GM19239 (cell line): ENCODE measurements at places on chromosomes 5 and 9.

DNA sequence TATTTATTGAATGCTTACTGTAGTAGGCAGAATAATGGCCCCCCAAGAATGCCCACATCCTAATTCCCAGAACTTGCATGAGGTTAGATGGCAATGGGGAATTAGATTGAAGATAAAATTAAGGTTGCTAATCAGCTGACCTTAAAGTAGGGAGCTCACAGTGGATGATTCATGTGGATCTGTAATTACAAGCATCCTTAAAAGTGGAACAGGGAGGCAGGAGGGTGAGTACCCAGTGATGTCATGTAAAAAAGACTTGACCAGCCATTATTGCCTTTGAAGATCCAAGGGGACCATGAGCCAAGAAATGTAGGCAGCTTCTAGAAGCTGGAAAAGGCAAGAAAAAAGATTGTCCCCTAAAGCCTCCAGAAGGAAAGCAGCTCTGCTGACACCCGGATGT is 71.4 kb downstream of the GABBR2 start:
- no peak for DNase-seq

- no peak for DNase-seq
These were observed 938 bp downstream of the LPAR1 start for GRCh38 chr9:111037356-111037707.

DNA sequence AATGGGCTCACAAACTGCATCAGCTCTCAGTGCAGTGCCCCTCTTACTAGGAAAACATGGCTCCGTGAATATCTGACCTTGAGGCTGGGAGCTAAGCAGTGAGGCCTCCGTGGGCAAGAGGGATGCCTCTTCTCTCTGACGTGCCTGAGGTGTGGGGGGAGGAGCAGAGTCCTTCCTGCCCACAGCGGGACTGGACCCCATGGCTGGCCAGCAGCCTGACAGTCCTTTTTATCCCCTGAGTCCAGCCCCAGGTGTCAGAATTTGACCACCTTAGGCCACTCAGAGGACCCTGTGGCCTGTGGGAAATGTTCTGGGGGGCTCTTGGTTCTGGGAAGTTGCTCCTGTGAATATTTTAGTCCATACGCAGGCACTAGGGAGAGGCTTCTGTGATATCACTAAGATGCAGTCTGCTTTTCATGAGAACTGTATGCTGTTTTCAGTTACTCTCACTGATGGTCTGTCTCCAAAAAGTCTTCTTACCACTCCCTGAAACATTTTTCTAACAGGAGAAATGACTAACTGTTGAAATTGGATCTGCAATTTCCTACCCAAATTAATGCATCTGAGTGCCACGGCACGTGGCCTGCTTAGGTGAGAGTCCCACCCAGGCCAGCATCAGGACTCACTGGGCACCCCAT is 23.4 kb downstream of the ANGPTL2 start:
- DNase-seq = no peak

- DNase-seq = no peak
These were observed 36.0 kb upstream of the CLPTM1L start for GRCh38 chr5:1380910-1381309.

DNA sequence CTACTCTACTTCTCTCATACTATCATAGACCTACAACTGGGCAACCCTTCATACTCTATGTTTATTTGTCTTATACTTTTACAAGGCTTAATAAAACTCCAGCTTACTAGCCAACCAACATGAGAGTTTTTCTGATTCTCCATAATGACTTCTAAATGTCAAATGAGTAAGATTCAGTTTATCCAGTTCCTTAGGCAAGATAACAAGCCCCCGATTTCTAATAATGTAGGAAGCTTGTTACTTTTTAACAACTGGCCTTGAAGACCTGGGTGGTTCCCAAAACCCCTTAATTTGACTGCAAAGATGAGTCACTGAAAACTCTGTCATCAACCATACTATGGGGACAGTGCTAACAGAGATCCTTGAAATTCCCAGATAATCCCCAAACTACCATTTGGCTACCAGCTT is 294.6 kb upstream of the ACTBL2 start:
- no peak for DNase-seq

DNA sequence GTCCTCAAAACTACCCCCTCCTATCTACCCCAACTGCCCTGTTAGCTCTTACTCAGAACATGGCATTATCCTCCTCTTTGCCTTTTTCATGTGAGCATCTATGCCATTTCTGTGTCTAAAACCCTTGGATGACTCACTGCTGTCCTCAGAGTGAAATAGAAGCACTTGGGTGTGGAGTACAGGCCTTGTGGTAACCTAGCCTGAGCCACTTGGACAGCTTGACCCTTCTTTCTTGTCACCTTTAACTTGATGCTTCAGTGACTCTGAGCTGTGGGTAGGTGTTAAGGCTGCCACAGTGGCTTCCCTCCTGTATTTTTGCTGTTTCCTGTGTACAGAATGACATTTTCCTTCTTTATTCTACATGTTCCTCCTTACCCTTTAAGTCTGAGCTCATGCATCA is 391.4 kb downstream of the SH3GL2 start:
- DNase-seq = no peak

- DNase-seq = no peak
These were observed 370.3 kb upstream of the IRX2 start for GRCh38 chr5:3121813-3122212.

DNA sequence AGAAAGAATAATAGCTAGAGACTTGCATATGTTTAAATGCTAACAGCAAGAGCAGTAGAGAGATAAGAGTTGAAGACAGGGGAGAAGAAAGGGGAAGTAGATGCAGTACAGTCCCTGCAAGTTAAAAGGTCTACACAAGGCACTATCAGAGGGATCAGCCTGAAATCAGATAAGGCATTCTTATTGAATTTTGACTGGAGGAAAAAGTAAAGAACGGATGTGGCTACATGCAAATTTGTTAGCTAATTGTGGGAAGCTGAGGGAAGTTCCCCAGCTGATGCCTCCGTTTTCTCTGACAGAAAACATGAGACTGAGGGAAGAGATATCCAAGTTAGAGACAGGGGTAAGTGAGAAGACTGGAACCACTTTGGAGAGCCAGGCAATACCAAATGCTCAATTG is 12.9 kb upstream of the RHOBTB3 start:
- DNase-seq = no peak

- no peak for DNase-seq
These were observed 328.0 kb downstream of the PDE4D start for GRCh38 chr5:59565551-59565950.

- no peak for DNase-seq
These were observed 595.4 kb upstream of the RIOK2 start for GRCh38 chr5:97778451-97778850.

- DNase-seq = no peak
These were observed 16.7 kb downstream of the GCNT1 start for GRCh38 chr9:76475686-76476085.

- DNase-seq = no peak
These were observed 11.3 kb upstream of the IGFBPL1 start for GRCh38 chr9:38435521-38435920.

DNA sequence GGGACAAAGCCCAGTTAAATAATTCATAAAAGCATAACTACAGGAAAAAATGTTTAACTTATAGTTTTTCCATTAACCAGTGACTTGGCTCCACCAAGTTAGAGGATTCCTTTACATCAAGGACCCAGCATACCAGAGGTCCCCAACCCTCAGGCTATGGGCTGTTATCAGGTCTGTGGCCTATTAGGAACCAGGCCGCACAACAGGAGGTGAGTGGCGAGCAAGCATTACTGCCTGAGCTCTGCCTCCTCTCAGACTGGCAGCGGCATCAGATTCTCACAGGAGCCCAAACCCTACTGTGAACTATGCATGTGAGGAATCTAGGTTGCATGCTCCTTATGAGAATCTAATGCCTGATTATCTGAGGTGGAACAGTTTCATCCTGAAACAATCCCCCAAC is 303.1 kb downstream of the ELAVL2 start:
- no peak for DNase-seq

- DNase-seq = no peak
These were observed 40.0 kb downstream of the ADAMTS19 start for GRCh38 chr5:129500101-129500500.

DNA sequence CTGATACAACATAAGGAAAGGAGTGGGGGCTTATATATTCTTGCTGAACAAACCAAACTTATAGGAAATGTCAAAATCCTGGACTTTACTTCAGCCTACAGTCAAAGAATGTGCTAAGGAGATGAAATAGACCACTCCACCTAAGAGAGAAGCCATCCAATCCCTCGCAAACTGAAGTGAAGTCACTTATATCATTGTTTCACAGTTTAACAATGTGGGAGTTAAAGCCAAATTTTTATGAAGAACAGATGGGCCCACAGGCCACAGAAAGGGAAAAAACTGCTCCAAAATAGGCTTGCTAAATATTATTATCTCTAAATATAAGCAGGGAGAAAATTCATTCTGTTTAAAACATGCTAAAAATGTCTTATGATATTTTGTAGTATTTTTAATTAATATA is 233.3 kb downstream of the GAS1 start:
- DNase-seq = no peak

DNA sequence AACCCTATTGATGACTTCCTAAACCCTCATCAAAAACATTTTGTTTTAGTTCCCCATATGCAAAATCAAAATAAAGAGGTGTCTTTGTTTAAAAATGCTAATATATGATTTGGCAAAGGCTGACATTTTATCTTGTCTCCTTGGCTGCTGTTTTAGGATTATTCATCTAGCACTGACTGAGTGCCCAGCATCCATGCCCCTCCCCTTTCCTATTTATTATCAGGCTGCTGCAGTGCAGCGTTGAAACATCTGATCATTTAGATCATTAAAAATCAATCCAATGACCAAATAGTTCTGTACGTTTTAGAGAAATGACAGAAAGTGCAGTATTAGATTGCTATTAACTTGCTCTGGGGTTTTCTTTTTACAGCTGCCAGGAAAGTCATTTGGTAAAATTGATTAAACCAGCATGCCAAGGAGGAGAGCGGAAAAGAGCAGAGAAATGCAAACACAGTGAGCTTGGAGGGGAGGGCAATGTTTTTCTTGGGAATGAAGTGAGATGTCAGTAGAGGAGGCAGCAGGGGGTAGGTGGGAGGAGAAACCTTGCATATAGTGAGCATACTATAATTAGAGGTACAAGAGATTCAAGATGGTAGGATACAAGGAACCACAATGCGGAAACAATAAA is 286.3 kb downstream of the PDE4D start:
- DNase-seq = no peak

- no peak for DNase-seq
These were observed 70.5 kb downstream of the PIK3R1 start for GRCh38 chr5:68285851-68286611.

DNA sequence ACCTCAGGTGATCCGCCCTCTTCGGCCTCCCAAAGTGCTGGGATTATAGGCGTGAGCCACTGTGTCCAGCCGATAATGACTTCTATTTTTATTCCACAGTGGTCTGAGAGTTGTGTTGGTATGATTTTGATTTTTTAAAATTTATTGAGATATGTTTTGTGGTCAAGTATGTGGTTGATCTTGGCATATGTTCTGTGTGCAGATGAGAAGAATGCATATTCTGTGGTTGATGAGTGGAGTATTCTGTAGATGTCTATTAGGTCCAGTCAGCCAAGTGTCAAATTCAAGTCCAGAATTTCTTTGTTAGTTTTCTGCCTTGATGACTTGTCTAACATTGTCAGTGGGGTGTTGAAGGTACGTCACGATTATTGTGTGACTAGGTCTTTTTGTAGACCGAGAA is 338.2 kb upstream of the TARS1 start:
- DNase-seq = no peak

GRCh38 chr5:430214-430925 is 12.6 kb upstream of the EXOC3 start:
- no peak for DNase-seq

DNA sequence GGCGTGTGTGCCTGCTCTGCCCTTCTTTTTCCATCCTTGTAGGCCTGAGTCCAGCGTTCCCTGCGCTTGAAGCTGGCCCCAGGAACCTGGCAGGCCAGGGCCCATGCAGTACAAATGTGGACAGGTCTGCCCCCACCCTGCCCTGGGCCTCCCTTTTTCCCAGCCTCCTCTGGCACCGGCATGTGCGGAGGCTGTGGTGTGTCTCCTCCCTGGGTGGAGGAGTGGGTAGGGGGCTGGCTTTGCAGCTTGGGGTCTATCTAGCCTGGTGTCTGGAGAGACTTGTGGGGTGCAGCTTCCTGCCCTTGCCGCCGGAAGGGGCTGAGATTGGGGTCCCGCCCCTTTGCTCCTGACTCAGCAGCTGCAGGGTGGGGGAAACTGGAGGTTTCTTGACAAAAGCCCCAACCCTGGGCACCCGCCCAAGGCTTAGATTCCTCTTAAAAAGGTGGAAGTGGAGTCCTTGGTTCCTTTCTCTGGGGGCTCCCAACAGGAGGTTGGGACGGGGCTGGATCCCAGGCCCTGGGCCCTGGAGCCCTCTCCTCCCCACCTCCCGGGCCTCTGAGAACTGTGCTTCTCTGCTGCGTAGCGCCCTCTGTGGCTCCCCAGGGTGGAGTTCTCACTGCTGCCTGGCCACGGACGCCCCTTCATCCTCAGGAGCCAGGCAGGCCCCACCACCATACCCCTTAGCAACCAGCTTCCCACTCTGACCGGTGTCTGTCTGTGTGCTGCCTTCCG is 18.0 kb downstream of the RXRA start:
- no peak for DNase-seq

DNA sequence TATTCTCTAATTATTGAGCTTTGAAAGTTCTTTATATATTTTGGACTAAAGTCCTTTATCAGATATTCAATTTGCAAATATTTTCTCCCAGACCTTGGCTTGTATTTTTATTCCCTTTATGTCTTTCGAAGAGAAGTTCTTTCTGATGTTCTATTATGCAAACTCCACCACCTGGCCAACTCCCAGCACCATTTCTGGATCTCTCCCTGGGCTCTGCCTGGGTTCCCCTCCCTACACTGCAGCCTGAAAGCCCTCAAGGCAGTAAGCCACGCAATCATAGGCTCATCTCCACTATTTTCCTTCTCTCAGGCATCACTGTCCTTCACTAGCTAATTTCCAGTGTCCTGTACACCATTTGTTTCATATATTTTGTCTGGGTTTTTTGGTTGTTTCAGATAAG is 76.1 kb downstream of the GRAMD2B start:
- DNase-seq = no peak

- peak; percentile 46 for DNase-seq
These were observed 519 bp downstream of the EXOC3 start for GRCh38 chr5:443239-444151.

- no peak for DNase-seq
These were observed 379.4 kb upstream of the SGCD start for GRCh38 chr5:155947394-155948062.

- peak; percentile 24 for DNase-seq
These were observed 8.7 kb upstream of the SLC2A8 start for GRCh38 chr9:127388037-127388855.

DNA sequence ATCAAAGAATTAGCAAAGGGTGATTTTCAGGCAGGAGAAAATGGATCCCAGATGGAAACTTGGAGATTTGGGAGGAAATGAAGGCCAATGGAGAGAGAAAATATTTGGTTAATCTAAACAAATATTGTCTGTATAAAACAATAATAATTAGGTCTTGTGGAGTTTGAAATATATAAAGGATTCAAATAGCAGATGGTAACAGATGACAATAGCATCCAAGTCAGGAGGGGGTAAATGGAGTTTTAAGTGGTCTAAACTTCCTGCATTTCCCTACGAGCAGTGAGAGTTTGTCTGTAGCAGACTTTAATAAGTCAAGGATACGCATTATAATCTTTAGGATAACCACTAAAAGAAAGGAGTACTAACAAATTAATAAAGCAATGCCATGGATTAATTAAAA is 49.0 kb upstream of the GGTA1 start:
- DNase-seq = no peak

- DNase-seq = no peak
These were observed 44.6 kb downstream of the FOCAD start for GRCh38 chr9:20728493-20729220.

- DNase-seq = no peak
These were observed 14.8 kb downstream of the SPTLC1 start for GRCh38 chr9:92100237-92100911.

GRCh38 chr5:1235379-1235778 is 10.2 kb downstream of the SLC6A18 start:
- no peak for DNase-seq
